ENCODE measurements at places on chromosomes 11 and 22. TPM values are rescaled to one million over a fixed set of nuclear protein-coding genes. Genes with fewer than 3 reads are reported as not detected.

The SLC7A4 gene
- 0.05 TPM for polyA plus RNA-seq

GRCh38 chr11:57392066-57392762 is 1.8 kb upstream of the PRG2 start:
- no peak for DNase-seq

- DNase-seq, result no peak
These were observed 54.2 kb downstream of the NAV2 start for GRCh38 chr11:19766810-19767209.

The KDM4D gene
- polyA plus RNA-seq, result 0.48 TPM

DNA sequence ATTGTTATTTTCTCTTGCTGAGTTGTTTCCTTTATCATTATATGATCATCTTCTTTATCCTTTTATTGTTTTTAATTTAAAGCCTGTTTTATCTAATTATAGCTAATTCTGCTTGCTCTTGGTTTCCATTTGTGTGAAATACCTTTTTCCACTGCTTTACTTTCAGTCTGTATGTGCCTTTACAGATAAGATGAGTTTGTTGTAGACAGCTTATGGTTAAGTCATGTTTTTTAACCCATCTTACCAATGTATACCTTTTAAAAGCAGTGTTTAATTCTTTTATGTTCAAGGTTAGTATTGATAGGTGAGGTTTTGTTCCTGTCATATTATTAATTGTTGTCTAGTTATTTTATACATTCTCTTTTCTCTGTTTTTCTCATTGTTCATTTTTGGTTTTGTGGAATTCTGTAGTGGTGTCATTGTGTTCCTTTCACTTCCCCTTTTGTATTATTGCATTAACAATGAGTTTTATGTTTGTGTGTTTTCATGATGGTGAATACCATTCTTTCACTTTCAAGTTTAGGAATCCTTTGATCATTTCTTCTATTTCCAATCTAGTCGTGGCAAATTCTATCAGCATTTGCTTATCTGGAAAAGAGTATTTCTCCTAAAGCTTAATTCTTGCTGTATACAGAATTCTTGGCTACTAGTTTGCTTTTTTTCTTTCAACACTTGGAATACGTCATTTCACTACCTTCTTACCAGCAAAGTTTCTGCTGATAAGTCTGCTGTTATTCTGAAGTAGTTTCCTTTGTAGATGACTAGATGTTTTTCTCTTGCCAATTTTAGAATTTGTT is 21.8 kb downstream of the OR5AN1 start:
- no peak for DNase-seq

The RASGRP2 gene
- 0.49 TPM for polyA plus RNA-seq

GRCh38 chr11:33377412-33378370 is 120.5 kb downstream of the HIPK3 start:
- DNase-seq, result no peak

The TRAPPC4 gene
- polyA plus RNA-seq, result 113 TPM

DNA sequence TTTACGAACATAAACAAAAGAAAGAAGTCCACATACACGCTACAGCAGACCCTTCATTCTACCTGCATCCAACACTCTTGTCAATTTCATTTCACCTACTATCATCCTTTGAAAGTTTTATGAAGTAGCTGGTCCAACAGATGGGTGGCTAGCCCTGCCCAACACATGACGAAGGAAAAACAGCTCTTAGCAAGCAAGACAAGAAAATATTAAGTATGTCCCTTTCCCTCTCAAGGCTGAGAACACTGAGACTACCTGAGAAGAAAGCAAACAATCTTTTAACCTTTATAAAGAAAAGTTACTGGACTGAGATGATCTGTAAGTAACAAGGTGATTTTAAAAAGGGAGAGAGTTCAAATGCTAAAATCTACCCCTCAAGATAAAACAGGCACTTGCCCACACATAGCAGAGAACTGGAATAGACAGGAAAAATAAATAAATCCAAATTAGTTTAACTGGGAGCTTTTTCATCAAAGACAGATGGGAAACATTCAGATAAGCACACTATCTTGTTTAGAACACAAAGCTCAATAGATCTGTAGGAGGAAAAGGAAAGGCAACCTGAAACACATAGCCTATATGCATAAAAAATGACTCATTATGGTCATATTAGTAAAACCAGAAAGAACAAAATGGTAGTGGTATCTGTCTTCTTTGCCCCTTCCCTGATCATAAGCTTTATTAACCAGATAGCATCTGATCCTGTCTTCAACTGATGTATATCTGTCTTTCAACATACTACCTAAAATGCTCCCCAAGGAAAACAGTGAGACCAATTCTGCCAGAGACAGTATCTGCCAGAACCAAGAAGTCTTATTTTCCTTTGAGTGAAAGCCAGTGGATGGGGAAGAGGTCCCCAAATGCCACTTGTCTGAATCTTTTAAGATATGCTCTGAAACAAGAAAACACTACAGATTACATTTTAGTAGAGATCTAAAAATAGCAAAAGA is 104.3 kb downstream of the MRTFA start:
- DNase-seq, result no peak

GRCh38 chr11:14119357-14119756 is 156.8 kb downstream of the SPON1 start:
- DNase-seq, result no peak

The SMC1B gene
- polyA plus RNA-seq, result not detected

The SLN gene
- 0.09 TPM for polyA plus RNA-seq

Data from keratinocyte (primary cell).